NCI-H187 (cell line): ENCODE measurements at places on chromosomes 4 and X.

- DNase-seq = no peak
Measured at GRCh38 chrX:65883556-65883955, 156.3 kb downstream of the VSIG4 start.

- no peak for DNase-seq
Measured at GRCh38 chr4:128513664-128514484, 226.3 kb upstream of the PGRMC2 start.

DNA sequence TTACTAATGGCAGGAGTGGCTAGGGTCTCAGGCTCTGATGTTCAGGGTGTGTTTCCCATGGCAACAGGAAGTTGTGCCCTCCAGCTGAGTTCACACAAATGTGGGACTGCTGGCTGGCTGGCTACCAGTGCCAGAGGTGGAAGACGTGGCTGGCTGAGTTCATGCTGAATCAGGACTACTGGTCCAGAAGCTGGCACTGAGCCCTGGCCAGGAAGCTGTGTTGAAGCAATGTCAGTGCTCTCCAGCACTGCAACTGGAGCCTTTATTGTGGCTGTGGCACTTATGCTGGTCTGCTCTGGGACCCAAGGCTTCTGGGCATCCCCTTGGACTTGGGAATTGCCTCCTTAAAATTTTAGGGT is 42.0 kb upstream of the ZXDA start:
- no peak for DNase-seq

- no peak for DNase-seq
Measured at GRCh38 chr4:183599284-183599683, 59.7 kb downstream of the RWDD4 start.

GRCh38 chr4:111388561-111388960 is 756.7 kb upstream of the FAM241A start:
- DNase-seq = no peak

DNA sequence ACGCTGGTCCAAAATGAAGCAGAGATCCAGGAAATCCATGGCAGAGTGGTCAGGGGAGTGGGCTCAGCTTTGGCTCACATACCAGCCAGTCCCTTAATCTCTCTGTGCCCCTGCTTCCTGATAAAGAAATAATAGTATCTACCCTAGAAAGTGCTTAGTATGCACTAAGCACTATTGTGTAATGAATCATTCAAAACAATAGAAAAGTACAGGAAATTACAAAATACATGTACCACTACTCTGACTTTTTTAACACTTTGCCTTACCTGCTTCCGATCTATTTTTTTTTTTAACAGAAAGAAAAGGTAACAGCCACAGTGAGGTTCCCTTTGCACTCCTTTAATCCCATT is 49.9 kb downstream of the TBC1D9 start:
- DNase-seq = no peak
